ENCODE measurements at places on chromosomes 12 and 14.

DNA sequence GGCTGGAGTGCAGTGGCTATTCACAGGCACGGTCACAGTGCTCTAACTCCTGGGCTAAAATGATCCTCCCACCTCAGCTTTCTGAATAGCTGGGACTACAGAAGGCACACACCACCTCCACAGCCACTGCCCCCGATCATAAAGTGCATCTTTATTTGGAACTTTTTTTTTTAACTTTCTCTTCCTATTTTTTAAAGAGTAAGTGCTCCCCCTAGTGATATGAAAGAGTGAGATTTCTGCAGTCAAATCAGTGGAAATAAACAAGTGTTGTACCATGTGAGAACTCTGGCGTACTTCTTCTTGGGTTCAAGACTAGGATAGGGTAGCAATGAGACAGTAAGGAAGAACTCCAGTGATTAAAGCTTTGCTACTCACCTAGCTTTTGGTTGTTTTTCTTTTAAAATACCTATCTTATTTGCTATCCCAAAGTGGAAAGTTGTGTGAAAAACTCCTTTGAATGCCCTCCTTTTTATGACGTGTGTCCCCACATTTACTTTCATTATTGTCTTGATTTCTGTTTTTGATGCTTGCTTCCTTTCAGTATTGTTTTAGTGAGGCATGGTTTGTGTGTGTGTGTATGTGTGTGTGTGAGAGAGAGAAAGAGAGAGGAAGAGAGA is 6.6 kb downstream of the PPP4R4 start:
- peak; percentile 38 for DNase-seq

- DNase-seq: no peak
Measured at GRCh38 chr12:125129591-125130255, 64.5 kb downstream of the AACS start.

- DNase-seq: no peak
Measured at GRCh38 chr12:109444259-109444658, 32.8 kb downstream of the KCTD10 start.

- no peak for DNase-seq
Measured at GRCh38 chr14:102645746-102646440, 53.4 kb downstream of the RCOR1 start.

DNA sequence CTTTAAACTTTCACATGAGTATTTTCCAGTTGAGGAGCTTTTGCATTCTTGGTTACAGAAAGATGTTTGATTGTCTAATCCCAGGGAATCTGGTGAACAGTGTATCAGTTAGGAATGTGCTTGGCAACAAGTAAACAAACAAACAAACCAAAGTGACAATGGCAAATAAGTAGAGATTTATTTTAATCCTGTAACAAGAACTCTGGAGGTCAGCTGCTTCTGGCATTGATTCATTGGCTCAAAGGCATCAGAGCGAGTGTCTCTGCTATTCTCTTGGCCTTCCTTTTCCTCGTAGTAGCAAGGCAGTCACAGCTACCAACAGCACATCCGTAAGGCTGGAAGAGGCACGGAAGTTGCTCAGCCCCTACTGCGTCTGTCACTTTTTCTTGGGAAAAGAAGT is 37.2 kb downstream of the CRADD start:
- DNase-seq: no peak

- DNase-seq: peak; percentile 40
Measured at GRCh38 chr12:40864891-40865290, 172.7 kb downstream of the CNTN1 start.

DNA sequence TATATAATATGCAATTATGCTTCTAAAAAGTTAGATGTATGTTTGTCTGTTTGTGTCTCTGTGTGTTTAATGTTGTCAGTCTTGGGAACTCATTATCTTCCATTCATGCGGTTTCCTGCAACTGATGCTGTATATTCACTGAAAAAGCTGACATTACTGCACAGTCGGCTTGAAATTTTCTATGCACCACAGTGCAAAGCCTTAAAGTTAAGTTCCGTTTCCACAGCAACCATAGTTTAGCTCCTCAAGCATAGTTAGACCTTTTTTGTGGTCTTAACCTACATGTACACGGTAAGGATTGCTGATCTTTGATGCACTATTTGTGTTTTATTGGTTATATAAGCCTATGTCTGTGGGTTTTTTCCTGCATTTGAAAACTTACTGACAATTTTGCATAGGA is 309.4 kb downstream of the KCNC2 start:
- DNase-seq: no peak

DNA sequence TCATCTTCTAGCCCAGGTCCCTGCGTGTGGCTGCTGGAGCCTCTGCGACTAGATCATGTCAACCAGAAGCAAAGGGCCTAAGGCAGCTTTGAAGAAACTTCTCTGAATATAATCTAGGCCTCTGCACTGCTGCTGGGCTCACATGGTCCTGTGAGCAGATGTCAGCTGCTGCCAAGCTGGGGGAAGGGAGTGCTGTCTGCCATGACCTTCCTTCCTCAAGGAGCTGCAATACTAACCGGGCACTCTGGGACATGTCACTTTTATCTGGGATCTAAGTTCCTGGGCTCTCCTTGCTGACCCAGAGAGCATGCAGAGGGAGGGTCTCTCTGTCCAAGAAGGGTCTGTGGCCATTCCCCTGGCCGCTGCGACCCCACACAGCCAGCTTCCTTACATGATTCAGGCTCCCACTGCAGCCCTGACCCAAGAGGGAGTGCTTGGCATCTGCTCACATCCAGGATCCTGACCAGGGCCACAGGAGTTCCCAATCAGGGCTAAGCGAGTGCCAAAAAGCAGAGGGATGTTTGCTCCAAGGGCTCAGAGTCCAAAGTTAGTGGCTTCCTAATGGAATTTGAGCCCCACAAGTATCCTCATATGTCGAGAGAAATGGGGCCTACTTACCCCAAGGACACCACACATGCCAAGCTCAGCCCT is 74.0 kb downstream of the PLEKHG3 start:
- no peak for DNase-seq

All from cerebellum (tissue), 4 donors.